ENCODE measurements at places on chromosomes 12 and 14. TPM values are rescaled to one million over a fixed set of nuclear protein-coding genes. Genes with fewer than 3 reads are reported as not detected.

The SDR9C7 gene
- not detected for polyA plus RNA-seq

The POTEM gene
- not detected for polyA plus RNA-seq

The KCNH3 gene
- polyA plus RNA-seq = not detected

- no peaks in the 10 kb centered on the region for H3K27me3 ChIP-seq
- no peaks in the 10 kb centered on the region for H3K4me1 ChIP-seq
- DNase-seq = no peak
- no peak overlapping the region for H3K4me3 ChIP-seq
- H3K36me3 ChIP-seq = no peaks in the 10 kb centered on the region
Measured at GRCh38 chr12:19015285-19015684, 114.2 kb upstream of the PLEKHA5 start.

DNA sequence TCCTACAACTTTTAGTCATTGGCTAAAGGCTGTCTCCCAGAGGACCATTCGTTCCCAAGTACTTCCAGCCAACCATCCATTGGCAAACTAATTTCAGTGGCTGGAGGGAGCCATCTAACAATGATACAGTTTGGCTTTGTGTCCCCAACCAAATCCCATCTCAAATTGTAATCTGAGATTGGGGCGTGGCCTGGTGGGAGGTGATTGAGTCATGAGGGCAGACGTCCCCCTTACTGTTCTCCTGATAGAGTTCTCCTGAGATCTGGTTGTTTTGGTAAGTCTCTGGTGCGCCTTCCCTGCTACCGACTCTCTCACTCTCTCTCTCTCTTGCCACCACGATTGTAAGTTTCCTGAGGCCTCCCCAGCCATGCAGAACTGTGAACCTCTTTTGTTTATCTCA lies 99.7 kb upstream of the FUT8 start:
- no peak overlapping the region for H3K4me3 ChIP-seq
- no peaks in the 10 kb centered on the region for H3K36me3 ChIP-seq
- H3K4me1 ChIP-seq = peaks cover 2% of the 10 kb centered on the region
- H3K27ac ChIP-seq = no peak overlapping the region

GRCh38 chr12:102465762-102466560 lies 14.4 kb downstream of the IGF1 start:
- H3K27ac ChIP-seq = no peak overlapping the region
- DNase-seq = no peak
- no peaks in the 10 kb centered on the region for H3K27me3 ChIP-seq

DNA sequence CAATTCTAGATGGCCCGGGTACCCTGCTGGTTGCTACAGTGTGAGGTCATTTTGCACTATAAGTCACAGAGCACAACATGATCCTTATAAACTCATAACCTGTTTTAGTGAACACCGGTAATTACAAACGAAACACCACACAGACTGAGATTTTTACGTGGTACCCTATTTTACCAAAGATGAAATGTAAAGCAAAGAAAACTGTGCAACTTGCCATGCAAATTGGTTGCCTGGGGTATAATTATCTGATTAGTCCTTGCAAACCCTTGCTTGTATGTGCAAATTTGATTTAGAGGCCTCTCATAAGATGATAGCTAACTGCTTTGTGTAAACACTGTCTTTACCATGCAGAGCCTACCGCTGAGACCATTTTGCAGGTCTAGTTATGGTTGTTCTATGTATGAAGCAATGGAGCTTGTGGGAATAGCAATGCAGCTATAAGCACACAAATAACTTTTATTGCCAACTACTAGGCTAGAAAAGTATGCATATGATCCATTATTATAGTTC lies 372.1 kb upstream of the FAR2 start:
- no peak for DNase-seq
- H3K27me3 ChIP-seq = no peaks in the 10 kb centered on the region
- peaks cover 19% of the 10 kb centered on the region for H3K4me1 ChIP-seq
- no peaks in the 10 kb centered on the region for H3K36me3 ChIP-seq
- H3K27ac ChIP-seq = no peak overlapping the region
- H3K4me3 ChIP-seq = no peak overlapping the region

DNA sequence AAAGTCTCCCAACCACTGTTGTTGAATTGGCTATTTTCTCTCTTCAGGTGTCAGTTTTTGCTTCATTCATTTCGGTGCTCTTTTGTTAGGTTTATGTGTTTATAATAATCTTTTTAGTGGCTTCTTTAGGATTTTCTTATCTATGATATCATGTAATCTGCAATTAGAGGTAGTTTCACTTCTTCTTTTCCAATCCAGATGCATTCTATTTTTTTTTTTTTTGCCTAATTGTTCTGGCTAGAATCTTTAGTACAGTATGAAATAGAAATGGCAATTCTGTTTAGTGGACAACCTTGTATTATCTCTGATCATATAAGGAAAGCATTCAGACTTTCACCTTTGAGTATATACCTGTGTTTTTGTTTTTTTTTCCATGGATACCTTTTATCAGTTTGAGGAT lies 17.4 kb downstream of the CNOT2 start:
- peaks cover 4% of the 10 kb centered on the region for H3K36me3 ChIP-seq
- H3K4me1 ChIP-seq = peaks cover 75% of the 10 kb centered on the region
- peaks cover 7% of the 10 kb centered on the region for H3K27me3 ChIP-seq

DNA sequence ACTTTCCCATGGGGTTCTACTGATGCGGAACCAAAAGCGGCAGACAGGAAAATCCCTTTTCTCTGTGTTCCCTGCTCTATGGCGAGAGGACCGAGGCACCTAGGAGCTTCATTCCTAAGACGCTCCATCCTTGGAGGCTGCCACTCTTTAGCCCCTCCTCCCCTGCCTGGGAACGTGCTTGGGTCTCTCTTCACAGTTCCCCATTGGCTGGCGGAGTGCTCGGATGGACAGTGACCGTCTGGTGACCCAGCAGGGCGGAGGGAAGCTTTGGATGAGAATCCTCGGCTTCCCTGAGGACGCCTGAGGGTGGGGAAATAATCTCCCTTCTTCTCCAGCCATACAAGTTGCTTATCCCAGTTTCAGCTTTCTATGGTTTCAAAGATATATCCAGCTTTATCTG lies 37.3 kb downstream of the KCNA5 start:
- no peaks in the 10 kb centered on the region for H3K4me1 ChIP-seq
- no peaks in the 10 kb centered on the region for H3K36me3 ChIP-seq
- peaks cover 5% of the 10 kb centered on the region for H3K27me3 ChIP-seq
- DNase-seq = no peak

DNA sequence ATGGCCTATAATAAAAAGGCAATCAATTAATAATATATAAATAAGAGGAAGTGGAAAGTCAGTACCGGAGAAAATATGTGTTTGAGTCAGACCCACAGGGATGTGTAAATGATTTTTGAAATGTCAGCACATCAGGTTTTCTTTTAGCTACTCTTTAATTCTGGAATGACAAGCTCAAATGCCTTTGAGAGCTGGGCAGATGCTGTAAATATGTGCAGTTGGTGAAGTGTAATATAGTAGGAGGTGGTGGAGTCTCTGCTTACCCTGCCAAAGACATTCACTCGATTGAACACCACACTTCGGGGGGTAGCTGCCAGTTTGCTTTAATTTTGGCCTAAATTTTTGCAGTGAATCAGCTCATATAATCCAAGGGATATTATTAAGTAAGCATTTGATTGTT lies 93.0 kb downstream of the PLEKHA5 start:
- no peaks in the 10 kb centered on the region for H3K4me1 ChIP-seq
- no peaks in the 10 kb centered on the region for H3K27me3 ChIP-seq
- no peak overlapping the region for H3K4me3 ChIP-seq
- DNase-seq = no peak
